Panc1 (cell line): ENCODE measurements at places on chromosomes 11 and 22. TPM values are rescaled to one million over a fixed set of nuclear protein-coding genes. Genes with fewer than 3 reads are reported as not detected.

APOL1 gene
- total RNA-seq = 16.0 TPM

CD3G gene
- 0.15 TPM for total RNA-seq

OR52E4 gene
- not detected for total RNA-seq

BIRC3 gene
- total RNA-seq = 65.4 TPM

SPI1 gene
- 0.31 TPM for total RNA-seq

DLG2 gene
- total RNA-seq = 4.2 TPM

UCP3 gene
- total RNA-seq = 0.46 TPM

CDC45 gene
- total RNA-seq = 26.1 TPM

SLC25A18 gene
- total RNA-seq = 3.9 TPM

FGF4 gene
- not detected for total RNA-seq

LBHD1 gene
- total RNA-seq = 15.5 TPM

CARD18 gene
- total RNA-seq = 8.1 TPM

SHISA8 gene
- 0.62 TPM for total RNA-seq

FGF3 gene
- not detected for total RNA-seq

MB gene
- 17.3 TPM for total RNA-seq

PATE2 gene
- 0.18 TPM for total RNA-seq

SCUBE2 gene
- 2.8 TPM for total RNA-seq

TPBGL gene
- total RNA-seq = 0.54 TPM

ALDH3B2 gene
- total RNA-seq = not detected

SIK2 gene
- total RNA-seq = 17.0 TPM

CD3E gene
- total RNA-seq = 0.51 TPM

PPFIBP2 gene
- 21.5 TPM for total RNA-seq

SCN4B gene
- total RNA-seq = 0.33 TPM

UBE2L6 gene
- 19.1 TPM for total RNA-seq
